ENCODE measurements at places on chromosomes 12 and 14.

DNA sequence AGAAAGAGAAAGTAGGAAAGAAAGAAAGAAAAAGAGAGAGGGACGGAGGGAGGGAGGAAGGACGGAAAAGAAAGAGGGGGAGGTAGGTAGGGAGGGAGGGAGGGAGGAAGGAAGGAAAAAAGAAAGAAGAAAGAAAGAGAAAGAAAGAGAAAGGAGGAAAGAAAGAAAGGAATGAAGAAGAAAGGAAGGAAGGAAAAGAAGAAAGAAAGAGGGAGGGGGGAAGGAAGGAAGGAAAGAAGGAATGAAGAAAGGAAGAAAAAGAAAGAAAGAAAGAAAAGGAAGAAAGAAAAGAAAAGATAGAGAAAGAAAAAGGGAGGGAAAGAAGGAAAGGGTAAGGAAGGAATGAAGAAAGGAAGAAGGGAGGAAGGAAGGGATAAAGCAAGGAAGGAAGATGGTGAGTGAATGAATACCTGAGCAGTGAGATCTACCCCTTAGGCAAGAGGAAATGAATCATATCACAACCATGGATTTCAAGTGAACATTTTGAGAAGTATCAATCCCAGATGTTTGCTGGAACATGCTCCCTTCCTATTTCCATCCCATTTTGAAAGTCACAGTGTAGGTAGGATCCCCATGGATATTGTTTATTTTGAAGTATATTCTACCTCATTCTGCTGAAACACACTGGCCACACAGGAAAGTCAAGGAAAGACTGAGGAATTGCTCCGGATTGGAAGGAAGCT lies 639.4 kb upstream of the TBX3 start:
- DNase-seq, result no peak

DNA sequence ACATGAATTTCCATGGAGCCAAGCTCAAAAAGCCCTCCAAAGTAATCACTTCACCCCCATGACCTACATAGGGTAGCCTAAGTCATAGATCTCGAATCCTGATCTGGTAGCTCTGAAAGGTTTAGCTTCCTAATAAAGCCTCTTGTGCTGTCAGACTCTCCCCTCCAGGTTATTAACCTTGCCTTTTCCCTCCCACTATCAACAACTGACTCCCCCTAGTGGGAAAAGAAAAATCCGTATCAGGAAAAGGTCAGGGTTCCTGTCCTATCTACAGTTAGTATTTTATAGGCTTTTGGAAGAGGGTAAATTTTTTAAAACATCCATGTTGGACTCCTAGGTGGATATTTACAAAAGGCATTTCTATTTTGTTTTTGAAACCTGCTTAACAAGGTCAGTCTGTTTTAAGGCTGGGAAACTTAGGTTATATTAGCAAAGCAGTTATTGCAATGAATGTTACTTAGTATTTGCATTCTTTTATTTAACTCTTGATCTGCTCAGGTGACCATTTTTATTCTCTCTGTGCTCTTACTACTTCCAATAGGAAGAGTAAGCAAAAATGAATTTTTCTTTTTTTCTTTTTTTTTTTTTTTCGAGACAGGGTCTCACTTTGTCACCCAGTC lies 8.0 kb downstream of the YY1 start:
- no peak for DNase-seq

- peak; percentile 25 for DNase-seq
These were observed 102.7 kb downstream of the TMEM30B start for GRCh38 chr14:61178226-61179060.

- no peak for DNase-seq
These were observed 207.1 kb downstream of the PIK3C2G start for GRCh38 chr12:18468246-18469075.

DNA sequence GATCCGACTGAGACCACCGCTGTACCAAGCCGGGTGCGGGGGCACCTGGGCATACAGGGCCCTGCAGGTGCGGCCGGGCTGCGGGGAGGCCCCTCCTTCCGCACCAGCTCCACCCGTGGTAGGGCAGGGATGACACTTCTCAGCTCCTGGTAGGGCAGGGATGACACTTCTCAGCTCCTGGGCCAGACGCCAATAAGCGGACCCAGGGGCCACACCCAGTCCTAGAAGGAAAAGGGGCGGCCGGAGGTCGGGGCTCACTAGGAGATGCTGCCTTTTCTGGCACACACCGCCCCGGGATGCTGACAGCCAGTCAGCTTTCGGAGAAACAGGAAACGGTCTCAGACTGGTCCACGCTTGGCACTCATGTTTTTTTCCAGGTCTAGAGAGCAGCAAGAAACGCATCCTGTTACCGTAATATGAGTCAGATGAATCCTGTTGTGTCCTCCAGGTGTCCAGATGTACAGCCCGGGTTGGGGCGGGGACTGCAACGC lies 34.8 kb downstream of the NFKBIA start:
- DNase-seq, result no peak

DNA sequence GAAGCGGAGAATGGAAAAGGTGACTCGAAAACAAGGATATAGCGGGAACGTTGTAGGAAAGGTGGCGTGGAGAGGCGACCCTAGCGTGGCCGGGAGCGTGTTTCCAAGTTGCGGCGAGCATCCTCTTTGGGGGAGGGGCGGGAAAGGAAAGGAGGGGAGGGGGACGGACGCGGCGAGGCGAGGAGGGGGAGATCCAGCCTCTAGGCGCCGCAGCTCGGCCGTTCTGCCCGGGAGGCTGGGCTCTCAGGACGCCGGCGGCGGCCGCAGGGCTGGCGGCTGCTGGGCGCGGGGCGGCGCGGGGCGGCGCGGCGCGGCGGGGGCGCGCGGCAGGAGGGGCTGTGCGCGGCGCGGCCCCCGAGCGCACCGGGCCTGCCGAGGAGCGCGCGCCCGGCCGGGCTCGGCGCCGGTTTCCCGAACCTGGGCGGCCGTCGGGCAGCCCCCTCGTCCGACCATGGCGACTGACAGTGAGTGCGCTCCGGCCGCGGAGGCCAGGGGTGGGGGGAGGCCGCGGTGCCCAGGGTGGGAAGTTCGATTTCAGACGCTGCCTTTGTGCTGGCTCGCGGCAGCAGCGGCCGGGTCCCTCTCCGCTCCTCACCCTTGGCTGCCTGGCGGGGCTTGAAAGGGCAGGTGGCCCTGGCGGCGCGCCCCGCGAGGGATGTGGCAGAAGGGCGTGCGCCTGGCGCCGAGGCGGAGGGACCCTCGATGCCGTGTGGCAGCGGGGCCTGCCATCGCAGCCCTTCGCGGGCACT lies 50.3 kb downstream of the SNAPC1 start:
- DNase-seq, result no peak

- no peak for DNase-seq
These were observed 36.8 kb upstream of the VWF start for GRCh38 chr12:6161124-6161882.

Measured in activated CD4-positive, alpha-beta T cell treated with anti-CD3 and anti-CD28 coated beads, Interleukin-2, amount 50 U/mL, for 4 hours (primary cell).